RWPE2 (cell line): ENCODE measurements at places on chromosomes 1 and 21.

DNA sequence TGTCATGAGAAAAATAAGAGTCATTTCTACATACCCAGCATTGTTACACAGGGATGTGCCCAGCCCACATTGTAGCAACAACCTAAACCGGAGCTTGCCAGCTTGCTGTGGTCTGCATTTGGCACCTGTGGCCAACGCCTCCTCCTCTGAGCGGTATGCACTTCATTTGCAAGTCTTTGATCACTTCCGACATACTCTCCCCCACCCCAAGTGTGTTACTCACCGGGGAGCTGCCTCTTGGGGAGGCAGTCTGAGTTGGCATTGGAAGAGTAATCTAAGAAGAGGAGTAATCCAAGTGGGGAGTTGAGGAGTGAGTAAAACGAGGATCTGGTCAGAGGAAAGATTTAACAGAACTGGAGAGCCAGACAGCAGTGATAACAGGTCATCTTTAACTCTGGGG, 3.8 kb downstream of the BCL9 start:
- DNase-seq: peak; percentile 82

- no peak for DNase-seq
Observed at GRCh38 chr1:32893198-32894018, 7.1 kb downstream of the HPCA start.

DNA sequence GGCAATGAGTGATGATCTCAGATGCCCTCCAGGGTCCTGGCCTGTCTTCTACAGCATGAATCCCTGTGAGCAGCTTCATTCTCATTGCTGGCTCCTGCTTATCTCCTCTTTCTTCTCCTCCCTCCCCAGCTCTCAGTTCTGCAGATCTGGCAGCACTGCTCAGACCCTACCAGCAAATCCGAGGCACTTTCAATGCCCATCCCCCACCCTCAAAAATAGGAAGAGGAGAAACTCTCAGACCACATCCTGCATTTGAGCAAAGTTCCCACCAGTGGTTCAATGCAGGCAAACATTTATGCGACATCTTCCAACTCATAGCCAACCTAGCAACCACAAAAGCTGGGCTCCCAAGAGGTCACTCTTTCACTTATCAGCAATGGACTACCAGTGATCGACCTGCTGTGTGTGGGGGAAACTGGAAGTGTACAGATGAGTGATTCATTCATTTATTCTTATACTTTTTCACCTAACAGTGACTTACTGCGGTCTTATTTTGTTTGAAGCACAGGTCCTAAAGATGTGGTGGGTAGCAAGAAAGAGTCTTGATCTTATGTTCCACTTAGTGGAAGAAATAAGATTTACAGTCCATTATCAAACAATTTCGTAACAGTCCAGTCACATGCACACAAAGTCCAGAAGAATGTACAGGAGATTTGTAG, 5.8 kb upstream of the CHI3L2 start:
- DNase-seq: no peak

DNA sequence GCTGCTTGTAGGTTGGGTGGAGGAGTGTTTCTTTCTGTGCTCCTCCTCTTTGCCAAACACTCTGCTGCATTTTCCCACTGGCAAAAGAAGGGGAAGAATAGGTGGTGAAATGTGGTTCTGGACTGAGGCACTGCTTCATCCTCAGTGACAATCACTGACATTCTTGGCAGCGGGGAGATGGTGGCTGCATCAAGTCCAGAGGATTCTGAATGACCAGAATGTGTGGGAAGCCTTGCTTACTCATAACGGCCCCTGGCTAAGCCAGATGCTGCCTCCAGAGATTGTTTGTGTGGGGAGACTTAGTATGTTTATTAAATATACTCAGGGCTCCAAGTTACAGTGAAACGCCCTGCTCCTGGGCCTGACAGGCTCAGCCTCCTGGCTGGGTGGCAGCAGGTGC, 160.3 kb downstream of the CACNA1E start:
- DNase-seq: no peak

DNA sequence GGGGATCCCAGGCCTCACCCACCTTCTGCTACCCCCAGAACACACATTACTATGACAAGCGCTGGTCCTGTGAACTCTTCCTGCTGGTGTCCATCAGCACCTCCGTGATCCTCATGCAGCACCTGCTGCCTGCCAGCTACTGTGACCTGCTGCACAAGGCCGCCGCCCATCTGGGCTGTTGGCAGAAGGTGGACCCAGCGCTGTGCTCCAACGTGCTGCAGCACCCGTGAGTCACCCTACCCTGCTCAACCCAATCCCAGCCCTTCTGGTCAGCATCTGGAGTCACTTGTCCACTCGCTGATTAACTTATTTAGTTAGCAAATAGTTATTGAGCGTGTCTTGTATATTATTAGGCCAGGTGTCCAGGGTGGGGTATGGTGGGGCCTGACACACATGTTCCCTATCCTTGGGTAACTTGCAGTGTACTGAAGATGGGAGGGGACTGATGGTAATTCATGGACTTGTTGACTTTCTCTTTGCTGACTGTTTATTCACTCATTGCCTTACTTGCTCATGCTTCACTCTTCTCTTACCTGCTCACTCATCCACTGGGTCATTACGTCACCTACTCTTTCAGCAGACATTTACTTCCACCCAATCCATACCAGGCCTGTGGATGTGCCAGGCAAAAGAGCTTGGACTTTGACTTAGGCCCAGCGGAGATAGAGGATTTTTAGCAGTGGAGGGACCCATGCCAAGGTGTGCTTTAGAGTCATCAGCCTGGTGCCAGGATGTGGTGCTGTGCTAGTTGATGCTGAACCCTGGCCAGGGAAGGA, 12.9 kb upstream of the KPNA6 start:
- DNase-seq: no peak

GRCh38 chr1:11062965-11063401, 3.2 kb upstream of the SRM start:
- peak; percentile 7 for DNase-seq

DNA sequence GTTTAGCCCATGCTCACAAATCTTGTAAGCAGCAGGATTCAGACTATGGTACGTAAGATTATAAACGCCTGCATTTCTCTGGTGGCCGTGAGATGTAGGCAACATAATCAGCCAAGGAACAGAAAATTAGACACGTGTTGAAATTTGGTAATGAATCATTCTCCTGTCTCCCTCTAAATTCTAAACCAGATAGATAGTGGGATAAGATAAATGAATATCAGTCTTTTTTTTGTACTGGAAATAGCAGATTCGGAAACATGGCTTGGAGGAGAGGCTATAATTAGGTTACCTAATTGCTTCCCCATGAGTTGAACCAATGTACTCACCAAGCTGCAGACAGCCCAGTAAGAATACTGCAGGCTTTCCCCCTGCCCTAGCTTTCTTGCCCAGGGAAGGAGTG, 172.3 kb downstream of the TGFB2 start:
- DNase-seq: no peak

DNA sequence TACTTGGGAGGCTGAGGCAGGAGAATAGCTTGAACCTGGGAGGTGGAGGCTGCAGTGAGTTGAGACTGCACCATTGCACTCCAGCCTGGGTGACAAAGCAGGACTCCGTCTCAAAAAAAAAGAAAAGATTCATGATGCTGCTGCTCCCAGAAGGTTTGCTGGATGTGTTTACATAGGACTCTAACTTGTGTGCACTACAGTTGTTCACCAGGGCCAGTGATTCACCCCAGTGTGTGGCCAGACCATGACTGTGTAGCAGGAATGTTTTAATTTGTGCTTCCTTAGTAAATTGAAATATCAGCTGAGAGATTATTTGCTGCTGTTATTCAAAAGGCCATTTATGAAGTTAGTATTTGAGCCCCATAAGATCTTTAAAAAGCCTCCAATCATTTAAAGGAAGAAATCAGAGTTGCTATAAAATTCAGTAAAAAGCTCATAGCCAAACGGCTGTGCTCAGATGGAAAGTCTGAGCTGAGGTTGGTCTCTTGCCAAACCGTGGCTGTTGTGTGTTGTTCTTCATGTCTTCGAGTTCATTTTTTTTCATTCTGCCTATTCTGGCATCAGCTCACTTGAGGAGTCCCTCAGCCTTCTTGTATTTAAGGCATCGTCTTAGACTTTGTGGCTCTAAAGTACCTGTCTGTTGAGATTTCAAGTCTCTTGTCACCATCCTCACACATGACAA, 18.1 kb upstream of the PGD start:
- DNase-seq: no peak

DNA sequence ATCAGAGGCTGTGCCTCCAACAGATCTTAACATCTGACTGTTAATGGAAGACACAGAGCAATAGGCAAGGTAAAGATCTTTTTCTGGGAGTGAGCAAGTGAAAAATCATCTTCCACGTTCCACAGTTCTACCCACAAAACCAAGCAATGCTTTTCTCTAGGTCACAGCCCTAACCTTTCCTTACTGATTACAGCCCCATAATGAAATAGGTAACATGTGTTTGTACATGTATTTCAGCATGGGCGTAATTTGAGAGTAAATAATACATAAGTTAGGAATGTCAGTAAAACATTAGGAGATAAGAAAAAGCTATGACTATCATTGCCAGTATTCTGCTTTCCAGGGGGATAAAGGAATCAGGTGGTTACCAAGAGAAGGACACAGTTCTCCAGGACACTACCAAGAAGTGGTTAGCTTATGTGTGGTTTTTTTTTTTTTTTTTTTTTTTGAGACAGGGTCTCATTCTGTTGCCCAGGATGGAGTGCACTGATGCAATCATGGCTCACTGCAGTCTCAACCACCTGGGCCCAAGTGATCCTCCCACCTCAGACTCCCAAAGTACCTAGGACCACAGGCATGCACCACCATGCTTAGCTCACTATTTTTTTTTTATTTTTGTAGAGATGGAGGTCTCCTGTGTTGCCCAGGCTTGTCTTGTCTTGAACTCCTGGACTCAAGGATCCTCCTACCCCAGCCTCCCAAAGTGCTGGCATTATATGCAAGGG, 72.0 kb downstream of the DAP3 start:
- no peak for DNase-seq

- no peak for DNase-seq
Observed at GRCh38 chr21:42118901-42119300, 47.8 kb downstream of the UMODL1 start.

GRCh38 chr1:171128463-171128862, 37.8 kb downstream of the FMO3 start:
- no peak for DNase-seq

GRCh38 chr21:23101111-23101510, 2102.9 kb downstream of the NCAM2 start:
- DNase-seq: no peak

GRCh38 chr1:42735477-42736105, 4.4 kb downstream of the CLDN19 start:
- DNase-seq: no peak

- DNase-seq: no peak
Observed at GRCh38 chr1:82625537-82625936, 824.8 kb downstream of the ADGRL2 start.

GRCh38 chr21:40284409-40284808, 417.2 kb downstream of the PCP4 start:
- no peak for DNase-seq

- DNase-seq: no peak
Observed at GRCh38 chr1:62317021-62317768, 2.0 kb downstream of the KANK4 start.

DNA sequence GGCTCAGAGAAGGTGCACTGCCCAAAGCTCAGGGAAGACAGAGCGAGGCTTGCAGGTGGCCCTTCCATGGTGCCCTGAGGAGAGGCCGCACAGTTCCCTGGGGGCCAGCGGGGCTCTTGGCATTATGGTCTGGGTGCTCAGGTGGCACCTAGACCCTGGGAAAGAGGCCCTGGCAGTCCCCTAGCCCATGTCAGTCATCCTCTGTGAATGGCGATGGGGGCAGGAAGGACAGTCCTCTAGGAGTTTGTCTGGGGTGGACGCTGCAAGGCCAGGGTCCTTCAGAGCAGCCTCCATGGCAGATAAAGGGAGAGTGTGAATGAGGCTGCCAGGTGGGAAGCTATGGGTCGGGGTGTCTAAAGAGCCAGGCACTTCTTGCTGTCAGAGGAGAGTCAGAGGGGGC, 345.9 kb upstream of the VAMP3 start:
- DNase-seq: peak; percentile 29

GRCh38 chr1:178537382-178538090, 24.6 kb downstream of the TEX35 start:
- DNase-seq: no peak

DNA sequence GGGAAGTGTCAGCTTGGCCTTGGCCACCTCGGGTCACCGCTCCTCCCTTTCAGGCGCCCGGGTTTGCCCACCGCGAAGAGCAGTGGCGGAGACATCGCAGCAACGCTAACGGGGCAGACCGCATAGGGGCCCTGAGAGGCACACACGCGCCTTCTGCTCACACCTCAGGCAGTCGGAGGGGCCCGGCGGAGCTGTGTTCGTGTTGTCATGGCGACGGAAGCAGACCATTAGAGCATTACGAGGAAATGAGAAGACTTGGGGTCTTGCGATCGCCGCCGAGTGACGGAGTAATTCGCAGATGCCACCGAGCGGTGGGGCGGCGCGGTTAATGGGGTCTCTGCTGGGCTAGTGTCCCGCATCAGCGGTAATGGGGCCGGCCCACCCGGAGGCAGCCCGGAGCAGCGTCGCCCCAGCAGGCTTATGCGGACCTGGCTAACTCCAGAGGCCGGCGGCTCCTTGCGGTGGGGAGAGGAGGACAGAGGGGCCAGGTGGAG, 144.1 kb downstream of the TNR start:
- no peak for DNase-seq

GRCh38 chr21:35994613-35995012, 65.7 kb downstream of the SETD4 start:
- no peak for DNase-seq

GRCh38 chr1:59511476-59512465, 214.9 kb downstream of the FGGY start:
- no peak for DNase-seq

DNA sequence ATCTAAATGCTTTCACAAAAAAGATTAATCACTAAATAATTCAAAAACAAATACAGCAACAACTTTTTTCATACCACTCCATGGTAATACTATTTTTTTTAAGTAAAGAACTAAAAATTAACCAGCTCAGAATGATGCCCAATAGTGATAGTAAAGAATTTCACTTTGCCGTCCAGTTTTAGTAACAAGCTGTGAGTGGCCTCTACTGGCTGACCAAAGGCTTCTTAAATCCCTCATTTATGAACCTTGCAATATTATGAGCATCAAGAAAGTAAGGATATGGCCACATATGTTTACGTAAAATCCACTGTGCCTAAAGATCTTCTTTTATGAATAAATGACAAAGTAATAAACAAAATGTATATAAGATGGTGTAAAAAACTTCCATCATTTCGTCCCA, 108.6 kb downstream of the GPATCH2 start:
- no peak for DNase-seq

GRCh38 chr1:197213193-197213592, 54.9 kb upstream of the CRB1 start:
- DNase-seq: no peak

- peak; percentile 78 for DNase-seq
Observed at GRCh38 chr1:153122831-153123421, 9.6 kb upstream of the SPRR2F start.
